ENCODE measurements at places on chromosomes 11 and 22.

DNA sequence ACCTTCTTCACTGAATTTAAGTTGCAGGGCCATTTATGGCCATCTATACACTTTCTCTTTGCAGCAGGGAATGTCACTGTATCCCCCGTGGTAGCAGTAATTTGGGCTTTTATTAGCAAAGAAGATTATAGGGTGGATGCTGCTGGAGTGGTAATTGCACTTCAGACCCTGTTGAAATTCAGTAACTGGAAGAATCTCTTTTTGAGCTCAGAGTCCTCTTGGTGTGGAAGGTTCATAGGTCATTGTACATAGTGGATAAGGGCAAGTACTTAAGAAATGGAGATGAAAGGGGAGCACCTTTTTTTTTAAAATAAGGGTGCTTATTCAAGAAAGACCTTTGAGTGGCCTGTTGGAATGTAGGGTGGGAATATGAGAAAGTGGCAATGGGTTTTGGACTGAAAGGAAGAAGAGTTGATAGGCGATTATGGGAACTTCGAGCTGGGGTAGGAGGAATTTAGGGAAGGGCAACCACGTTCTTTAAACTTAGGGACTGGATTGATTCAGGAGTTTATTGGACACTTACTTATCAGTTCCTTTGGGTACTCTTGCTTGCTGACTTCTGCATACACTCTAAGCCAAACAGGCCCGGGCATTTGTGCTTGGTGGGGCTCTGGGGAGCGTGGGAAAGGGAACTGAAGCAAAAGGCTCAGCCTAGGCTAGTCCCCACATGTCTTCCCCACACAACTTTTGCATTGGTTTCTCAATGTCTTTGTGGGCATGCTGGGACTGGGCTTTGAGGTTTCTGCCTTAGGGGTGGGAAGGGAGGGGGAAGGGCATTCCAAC lies 26.5 kb downstream of the CTNND1 start:
- no peak for DNase-seq

- DNase-seq, result no peak
Observed at GRCh38 chr11:35794850-35795249, 132.3 kb downstream of the TRIM44 start.

DNA sequence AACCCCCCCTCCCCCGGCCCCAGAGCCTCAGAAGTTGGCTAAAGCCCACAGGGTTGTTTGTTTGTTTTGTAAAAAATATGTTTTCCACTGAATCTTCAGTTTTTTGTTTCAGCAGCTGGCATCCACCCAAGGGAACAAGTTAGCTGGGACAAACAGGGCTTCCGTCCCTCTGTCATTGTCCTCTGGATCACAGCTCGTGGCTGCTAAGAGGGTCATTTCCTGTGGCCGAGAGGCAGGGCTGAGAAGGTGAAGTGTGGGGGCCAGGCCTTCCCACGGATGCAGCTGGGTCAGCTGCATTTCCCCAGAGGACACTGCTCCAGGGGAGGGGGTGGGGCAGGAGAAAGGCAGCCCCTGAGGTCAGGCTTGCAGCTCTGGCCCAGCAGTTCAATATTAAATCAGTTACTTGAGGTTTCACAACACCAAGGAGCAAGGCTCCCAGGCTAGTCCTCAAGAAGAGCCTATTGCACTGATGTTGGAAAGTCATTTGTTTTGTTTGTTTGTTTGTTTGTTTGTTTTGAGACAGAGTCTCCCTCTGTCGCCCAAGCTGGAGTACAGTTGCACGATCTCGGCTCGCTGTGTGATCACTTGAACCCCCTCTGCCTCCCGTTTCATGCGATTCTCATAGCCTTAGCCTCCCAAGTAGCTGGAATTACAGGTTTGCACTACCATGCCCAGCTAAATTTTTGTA lies 34.4 kb upstream of the SMTN start:
- DNase-seq, result no peak

GRCh38 chr11:77407613-77408012 lies 66.3 kb downstream of the PAK1 start:
- no peak for DNase-seq
